ENCODE measurements at places on chromosomes 4 and X.

DNA sequence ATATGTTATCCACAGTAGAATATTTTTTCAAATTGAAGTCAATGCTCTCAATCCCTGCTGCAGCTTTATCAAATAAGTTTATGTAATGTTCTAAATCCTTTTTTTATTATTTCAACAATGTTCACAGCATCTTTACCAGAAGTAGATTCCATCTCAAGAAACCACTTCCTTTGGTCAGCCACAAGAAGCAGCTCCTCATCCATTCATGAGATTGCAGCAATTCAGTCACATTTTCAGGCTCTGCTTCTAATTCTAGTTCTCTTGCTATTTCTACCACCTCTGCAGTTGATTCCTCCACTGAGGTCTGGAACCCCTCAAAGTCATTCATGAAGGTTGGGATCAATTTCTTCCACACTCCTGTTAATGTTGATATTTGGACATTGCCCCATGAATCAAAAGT is 2301.3 kb upstream of the TENM3 start:
- DNase-seq = peak; percentile 87

- no peak for DNase-seq
Observed at GRCh38 chrX:72038016-72038415, 93.7 kb downstream of the RTL5 start.

DNA sequence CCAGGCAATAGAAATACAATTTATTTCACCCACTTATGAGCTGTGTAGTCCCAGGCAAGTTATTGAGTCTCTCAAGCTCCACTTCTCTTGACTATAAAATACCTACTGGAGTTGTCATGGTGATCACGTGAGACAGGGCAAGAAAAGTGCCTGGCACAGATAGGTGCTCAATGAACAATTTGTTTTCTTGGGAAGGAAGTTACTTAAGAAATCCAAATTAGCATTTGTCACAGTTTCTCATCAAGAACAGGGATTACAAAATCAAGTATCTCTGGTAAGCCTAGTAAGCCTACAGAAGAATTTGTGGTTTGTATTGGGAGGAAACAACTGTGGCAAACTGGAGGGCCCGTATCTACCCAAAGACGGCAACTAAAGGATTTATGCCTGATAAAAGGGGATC is 37.5 kb upstream of the RASGEF1B start:
- DNase-seq = peak; percentile 71

DNA sequence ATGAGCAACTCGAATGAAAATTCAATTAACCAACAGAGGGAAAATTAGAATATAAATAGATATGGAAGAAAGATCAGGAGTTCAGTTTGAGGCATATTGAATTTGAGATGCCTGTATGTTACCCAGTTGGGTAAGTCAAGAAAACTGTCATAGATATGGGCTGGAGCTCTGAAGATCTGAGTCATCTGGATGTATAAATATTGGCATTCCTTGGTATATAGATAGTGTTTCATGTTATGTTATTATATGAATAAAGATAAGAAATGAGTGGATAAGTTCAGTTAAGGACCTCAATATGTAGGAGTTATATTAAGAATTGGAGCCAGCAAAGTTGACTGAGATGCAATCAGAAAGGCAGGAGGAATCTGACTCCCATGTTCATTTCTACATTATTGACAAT is 543.6 kb upstream of the SMIM31 start:
- no peak for DNase-seq

- DNase-seq = no peak
Observed at GRCh38 chrX:119695535-119696050, 2.6 kb upstream of the SEPTIN6 start.

DNA sequence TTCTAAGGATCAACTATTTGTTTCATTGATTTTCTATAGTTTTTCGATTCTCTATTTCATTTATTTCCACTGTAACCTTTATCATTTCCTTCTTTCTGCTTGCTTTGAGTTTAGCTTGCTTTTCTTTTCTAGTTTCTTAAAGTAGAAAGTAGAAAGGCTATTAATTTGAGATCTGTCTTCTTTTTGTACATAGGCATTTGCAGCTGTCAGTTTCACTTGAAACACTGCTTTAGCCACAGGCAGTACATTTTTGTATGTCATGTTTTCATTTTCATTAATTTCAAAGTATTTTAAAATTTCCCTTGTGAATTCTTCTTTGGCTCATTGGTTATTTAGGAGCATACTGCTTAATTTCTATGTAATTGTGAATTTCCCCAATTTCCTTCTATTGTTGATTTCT is 152.2 kb downstream of the SH3KBP1 start:
- DNase-seq = no peak

GRCh38 chr4:112280386-112281056 is 5.2 kb downstream of the TIFA start:
- DNase-seq = peak; percentile 21

GRCh38 chr4:38193236-38193863 is 233.2 kb downstream of the PTTG2 start:
- peak; percentile 95 for DNase-seq

- no peak for DNase-seq
Observed at GRCh38 chr4:153974452-153974851, 185.6 kb upstream of the SFRP2 start.

DNA sequence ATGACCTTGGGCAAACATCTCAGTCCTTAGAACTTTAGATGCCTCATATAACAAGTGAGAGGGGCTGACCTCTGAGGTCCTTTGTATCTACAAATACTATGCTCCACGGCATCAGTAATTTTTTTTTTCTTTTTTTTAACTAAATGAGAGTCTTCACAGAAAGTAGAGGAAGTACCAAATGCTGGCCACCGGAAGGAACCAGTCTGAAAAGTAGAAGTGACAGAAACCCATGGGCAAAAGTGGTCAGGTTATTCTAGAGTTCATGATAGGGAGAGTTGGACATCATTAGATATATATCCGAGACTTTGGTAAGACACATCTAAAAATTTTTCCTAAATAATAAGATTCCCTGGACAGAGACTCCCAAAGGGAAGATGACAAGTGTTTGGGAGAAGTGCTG is 53.7 kb downstream of the COQ2 start:
- peak; percentile 79 for DNase-seq

Measured in MV-4-11 (cell line).